ENCODE measurements at places on chromosomes 5 and 9.
A peak's percentile ranks its signal among the peaks of the same experiment; 100 is the strongest.

GRCh38 chr9:110850401-110851135 lies 182.0 kb downstream of the MUSK start:
- peak; percentile 82 for DNase-seq

DNA sequence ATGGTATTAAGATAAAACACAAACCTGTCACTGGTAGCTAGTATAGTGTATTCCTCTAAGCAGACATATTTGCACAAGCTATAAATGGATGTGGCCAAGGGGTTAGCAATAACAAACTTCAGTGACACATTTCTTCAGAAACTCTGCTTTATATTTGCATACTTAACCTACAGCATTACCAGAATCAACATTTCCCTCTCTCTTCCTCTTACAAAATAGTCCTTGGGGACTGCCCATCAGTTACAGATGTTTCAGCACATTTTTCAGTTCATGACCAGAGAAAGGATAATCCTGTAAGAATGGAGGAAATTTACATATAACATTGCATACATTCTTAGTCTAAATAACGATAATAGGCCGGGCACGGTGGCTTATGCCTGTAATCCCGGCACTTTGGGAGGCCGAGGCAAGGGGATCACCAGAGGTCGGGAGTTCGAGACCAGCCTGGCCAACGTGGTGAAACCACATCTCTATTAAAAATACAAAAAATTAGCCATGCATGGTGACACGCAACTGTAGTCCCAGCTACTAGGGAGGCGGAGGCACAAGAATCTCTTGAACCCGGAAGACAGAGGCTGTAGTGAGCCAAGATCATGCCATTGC lies 25.3 kb upstream of the SLC1A1 start:
- no peak for DNase-seq

- peak; percentile 95 for DNase-seq
Observed at GRCh38 chr9:121557581-121558447, 58.2 kb upstream of the GGTA1 start.

DNA sequence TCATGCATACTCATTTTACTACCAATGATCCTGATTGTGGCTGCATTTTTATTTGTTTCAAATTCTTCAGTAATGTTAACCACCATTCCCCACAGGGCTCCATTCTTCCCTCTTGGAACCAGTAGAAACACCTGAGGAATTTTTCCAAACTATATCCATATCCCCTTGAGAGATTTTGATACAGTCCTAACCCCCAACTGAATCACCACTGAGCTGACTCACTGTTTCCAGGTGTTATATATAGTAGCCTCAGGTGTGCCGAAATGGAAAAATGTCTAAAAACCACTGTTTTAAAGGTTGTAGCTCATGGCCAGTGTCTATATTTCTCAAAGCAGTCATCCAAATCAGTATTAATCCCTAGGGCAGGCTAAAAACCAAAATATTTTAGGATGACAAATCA lies 85.2 kb downstream of the MRPS27 start:
- DNase-seq: no peak

DNA sequence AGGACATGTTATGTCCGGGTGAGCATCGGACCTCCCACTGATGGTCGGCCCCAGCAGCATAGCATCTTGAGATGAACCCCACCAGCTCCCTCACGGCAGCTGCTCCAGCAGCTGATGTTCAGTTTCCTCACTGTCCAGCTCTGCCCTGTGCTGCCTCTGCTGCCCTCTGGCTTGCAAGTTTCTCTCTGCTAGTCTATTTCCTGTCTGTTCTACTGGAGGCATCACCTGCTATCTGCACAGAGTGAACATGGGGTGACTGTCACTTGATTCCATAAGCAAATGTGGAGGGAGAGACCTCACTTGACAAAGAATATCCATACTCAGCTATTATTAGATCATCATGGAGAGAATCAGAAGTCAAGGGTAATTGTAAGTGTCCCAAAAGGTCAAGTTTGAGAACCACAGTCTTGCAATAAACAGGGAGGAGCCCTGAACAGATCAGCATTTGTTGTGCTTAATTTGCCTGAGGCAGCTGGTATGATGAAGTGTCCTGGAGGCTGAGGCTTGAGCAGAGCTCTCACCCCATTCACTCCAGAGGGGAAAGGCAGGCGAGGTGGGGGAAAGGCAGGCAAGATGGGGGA lies 702.8 kb downstream of the SEMA5A start:
- DNase-seq: peak; percentile 66

- DNase-seq: no peak
Observed at GRCh38 chr9:89380437-89381307, 62.4 kb downstream of the SECISBP2 start.
